Activated T-helper 2 cell treated with anti-CD3 and anti-CD28 coated beads, Interferon-gamma antibody, Interleukin-2, Interleukin-4, amounts not matched to agents 10 μg/mL and 5 μg/mL and 100 μg/mL, durations not matched to agents 14 hours and 24 hours and 36 hours (primary cell): ENCODE measurements at places on chromosomes 3 and 15. TPM values are rescaled to one million over a fixed set of nuclear protein-coding genes. Genes with fewer than 3 reads are reported as not detected.
A peak's percentile ranks its signal among the peaks of the same experiment; 100 is the strongest.

DNA sequence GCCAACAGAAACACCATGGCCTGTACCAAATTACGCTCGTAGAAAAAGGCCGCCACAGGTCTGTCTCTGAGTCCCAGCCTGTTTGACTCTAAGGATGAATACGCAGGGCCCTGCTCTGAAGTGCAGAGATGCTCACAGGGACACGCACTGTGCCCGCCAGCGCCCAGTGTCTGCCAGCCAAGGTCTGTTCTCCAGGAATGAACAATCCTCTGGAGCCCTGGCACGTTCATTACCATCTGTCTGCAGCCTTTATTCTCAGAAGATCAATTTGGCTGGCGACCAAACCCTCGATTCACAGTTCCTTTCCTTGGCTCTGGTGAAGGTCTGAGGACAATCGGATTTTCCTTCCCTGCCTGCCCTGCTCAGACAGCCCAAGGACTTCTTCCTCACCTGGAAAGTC is 66.3 kb downstream of the NIPA2 start:
- no peaks in the 10 kb centered on the region for H3K4me1 ChIP-seq
- DNase-seq: no peak
- peaks cover 9% of the 10 kb centered on the region for H3K36me3 ChIP-seq
- H3K27ac ChIP-seq: no peak overlapping the region
- no peaks in the 10 kb centered on the region for H3K27me3 ChIP-seq

DNA sequence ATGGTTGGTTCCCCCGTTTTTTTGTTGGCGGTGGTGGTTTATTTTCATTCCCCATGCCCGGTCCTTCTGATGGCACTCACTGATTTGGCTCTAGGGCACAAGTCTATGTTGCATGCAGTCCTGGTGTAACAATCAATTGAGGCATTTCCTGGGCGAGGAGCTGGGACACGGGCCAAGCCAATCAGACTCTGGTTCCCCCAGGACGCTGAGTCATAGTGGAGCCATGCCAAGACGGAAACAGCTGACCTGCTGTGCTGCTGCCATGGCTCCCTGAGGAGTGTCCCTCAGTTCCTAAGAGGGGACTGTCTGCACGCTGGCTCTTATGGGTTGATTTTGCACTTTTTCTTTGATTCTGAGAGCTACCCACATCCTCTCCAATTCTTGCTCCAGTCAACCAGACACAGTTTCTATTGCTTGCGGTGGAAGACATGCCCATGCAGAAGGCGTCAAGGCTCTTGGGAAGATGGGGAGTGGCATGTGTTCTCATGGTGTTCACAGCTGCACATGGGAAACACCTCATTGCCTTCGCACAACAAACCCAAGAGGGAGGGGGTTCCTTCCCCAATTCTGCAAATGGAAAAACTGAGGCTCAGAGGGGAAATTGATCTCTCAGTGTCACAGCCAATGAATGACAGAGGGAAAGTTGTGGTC is 28.3 kb upstream of the ALDH1L1 start:
- H3K4me1 ChIP-seq: peaks cover 2% of the 10 kb centered on the region
- DNase-seq: no peak
- H3K27ac ChIP-seq: no peak overlapping the region
- H3K36me3 ChIP-seq: no peaks in the 10 kb centered on the region

- DNase-seq: no peak
- peak overlapping the region; percentile 33 for H3K4me3 ChIP-seq
- peak overlapping the region; percentile 60 for H3K27ac ChIP-seq
- peaks cover 24% of the 10 kb centered on the region for H3K4me1 ChIP-seq
- H3K36me3 ChIP-seq: peaks cover 57% of the 10 kb centered on the region
Measured at GRCh38 chr3:113607219-113607596, 74.9 kb downstream of the SIDT1 start.

The TBCCD1 gene
- 17.5 and 17.7 TPM in 2 replicates for total RNA-seq

The TEX55 gene
- not detected in 2 replicates for total RNA-seq

The RGMA gene
- not detected in 2 replicates for total RNA-seq

The MOBP gene
- 0.14 TPM in 1 of 2 replicates, not detected in the other for total RNA-seq
